Adipocyte (in vitro differentiated cells): ENCODE measurements at places on chromosomes 13 and 19.

DNA sequence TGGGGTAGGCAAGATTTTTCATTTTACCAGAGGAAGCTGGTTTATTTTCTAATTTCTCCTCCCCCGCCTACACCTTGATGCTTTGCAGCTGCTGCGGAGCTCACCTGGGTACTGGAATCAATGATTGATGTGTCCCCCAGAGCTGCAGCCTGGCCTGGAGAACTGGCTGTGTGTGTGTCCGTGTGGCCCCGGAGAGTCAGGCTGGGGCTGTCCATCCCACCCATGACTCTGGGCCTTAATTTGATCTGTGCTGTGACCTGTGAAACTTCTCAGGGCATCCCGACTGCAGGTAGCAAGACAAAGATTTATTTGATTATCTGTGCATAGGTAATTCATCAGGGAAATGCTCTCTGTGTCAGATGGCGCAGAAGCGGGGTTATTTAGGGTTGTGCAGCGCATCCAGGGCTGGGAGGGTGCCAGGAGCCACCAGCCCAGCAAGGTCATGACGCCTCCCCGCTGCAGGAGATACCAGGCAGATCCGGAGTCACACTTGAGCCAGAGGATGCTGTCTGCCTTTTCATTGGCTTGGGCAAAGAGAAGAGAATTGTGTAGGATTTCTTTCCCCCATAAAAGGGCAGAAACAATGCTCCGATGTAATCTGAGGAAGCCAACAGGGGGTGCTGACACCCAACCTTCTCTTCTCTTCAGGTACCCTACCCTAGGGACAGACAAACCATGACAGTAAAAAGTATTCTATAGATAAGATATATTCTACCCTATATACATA, 346.6 kb downstream of the TSHZ3 start:
- DNase-seq = no peak

DNA sequence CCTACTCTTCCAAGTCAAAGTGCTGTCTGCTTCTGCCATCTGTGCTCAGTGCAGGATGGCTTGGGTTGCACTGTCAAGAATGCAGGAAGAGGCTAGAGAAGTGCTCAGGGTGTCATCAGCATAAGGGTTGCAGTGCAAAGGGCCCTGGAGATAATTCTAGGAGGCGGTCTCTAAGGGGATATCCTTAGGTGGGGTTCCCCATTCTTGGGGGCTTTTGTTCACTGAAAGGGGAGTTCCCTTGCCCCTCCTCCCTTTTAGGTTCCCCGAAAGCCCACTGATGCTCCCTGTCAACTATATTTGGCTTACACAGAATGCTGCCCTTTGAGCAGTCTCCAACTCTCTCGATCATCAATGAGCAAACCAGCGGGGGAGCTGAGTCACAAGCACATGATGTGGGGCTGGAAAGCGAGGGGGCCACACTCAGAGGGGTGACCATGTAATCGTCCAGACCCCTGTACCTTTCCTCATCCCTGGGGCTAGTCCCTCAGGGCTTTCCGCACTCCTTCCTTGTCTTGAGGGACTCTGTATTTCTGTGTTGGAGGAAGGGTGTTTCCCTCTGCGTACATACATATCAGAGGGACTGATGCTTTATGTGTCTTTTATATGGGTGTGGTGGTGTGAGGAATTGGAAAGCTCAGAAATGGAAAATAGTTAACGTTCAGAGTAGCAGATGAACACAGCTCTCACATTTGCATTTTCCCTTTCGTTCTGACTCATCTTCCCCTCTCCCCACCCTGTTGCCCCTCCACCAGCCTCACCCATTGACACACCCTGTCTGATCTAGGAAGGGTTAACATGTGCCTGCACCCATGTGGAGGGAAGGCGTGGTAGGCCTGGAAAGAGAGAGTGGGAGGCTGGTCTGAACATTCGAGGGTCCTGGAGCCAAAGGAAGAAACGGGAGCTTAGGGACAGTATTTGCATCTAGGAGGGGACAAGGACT, 6.7 kb downstream of the ZBTB32 start:
- no peak for DNase-seq

GRCh38 chr19:47176627-47177090, 46.0 kb downstream of the SAE1 start:
- DNase-seq = peak; percentile 92

- no peak for DNase-seq
Observed at GRCh38 chr13:23833733-23834611, 55.2 kb downstream of the MIPEP start.

GRCh38 chr19:37990362-37990761, 83.4 kb downstream of the SIPA1L3 start:
- no peak for DNase-seq

DNA sequence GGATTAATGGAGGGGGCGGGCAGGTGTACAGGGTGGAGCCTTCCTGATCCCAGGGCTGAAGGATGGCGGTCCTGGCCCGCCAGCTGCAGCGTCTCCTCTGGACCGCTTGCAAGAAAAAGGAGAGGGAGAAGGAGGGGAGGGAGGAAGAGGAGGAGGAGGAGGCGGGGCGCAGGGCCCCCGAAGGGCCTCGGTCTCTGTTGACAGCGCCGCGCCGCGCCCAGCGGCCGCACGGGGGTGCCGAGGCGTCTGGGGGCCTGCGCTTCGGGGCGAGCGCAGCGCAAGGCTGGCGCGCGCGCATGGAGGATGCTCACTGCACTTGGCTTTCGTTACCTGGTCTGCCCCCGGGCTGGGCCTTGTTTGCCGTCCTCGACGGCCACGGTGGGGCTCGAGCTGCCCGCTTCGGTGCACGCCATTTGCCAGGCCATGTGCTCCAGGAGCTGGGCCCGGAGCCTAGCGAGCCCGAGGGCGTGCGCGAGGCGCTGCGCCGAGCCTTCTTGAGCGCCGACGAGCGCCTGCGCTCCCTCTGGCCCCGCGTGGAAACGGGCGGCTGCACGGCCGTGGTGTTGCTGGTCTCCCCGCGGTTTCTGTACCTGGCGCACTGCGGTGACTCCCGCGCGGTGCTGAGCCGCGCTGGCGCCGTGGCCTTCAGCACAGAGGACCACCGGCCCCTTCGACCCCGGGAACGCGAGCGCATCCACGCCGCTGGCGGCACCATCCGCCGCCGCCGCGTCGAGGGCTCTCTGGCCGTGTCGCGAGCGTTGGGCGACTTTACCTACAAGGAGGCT, at the start of gene PPM1N:
Gene PPM1N (plus strand): TSS at position 33 of the 785 bp plus-strand sequence. CDS start 30 bp downstream, at position 63.
- DNase-seq = peak; percentile 60

GRCh38 chr13:79297128-79297527, 108.9 kb downstream of the RBM26 start:
- no peak for DNase-seq

DNA sequence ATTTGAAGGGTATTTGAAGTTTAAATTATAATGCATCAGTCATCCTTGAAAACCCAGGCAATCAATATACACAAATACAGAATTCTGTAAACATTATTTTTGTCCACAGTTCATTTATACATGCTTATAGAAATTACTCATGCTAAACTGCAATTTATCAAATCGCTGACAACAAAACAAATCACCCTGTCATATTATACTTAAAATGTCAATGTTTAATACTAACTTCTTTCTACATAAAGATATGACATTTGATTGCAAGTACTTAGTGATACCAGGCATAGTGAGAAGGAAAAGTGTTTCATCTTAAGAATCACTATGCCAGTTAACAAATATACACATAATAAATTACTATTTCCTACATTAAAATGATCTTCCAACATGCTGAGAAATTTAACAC, 232.0 kb downstream of the PCDH20 start:
- DNase-seq = no peak

GRCh38 chr13:50677687-50678463, 165.6 kb downstream of the DLEU7 start:
- no peak for DNase-seq

DNA sequence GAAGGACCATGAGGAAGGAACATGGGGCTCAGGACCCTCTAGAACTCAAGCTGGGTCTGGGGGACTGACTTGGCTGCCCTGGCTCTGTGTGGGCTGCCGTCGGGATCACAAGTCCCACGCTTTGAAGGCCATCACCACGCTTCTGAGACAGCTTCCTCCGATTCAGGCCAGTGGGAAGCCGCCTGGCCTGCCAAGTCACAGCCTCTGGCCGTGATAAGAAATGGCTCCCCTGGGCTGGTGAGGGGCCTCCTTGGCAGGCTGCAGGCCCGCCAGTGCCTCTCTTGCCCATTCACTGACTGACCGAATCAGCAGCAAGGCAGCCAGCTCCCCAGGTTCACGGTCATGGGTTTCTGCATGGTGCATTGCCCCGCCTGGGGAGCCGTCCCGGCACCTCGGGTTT, 48.8 kb downstream of the COMP start:
- no peak for DNase-seq

GRCh38 chr13:112124141-112124540, 57.2 kb downstream of the SOX1 start:
- no peak for DNase-seq

- DNase-seq = no peak
Observed at GRCh38 chr13:73948848-73949529, 185.2 kb downstream of the KLF12 start.

DNA sequence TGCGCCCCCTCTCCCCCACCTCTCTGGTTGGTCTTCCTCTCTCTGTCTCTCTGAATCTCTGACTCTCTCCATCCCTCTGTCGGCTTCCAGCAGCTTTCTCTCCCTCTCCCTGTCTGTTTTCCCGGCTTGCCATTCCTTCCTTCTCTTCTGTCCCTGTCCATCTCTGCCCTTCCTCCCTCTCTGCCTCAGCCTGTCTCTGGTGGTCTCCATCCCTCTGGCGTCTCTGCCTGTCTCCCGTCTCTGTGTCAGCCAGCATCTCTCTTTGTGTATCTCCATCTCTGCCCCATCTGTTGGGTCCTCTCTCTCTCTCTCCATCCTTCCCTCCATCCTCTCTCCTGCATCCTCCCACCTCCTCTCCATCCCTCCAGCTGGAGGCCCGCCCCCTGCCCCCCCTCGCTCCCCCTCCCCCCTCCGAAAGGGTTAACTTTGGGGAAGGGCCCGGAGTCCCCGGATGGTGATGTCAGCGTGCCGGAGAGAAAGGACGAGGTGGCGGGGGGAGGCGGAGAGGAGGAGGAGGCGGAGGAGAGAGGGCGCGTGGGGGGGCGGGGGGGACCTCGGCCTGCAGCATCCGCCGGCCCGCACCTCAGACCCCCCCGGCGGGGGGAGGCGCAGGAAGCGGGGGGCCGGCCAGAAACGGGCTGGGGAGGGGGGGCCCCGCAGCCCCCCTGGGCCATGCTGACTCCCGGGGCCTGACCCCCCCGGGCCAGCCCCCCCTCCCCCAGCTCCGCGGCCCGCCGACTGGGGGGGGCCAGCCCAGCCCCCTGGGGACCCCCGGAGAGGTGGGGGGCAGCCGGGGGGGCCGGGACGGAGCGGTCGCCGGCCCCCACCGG, at the start of gene BRSK1:
Gene BRSK1 (plus strand): TSS at position 450 of the 830 bp plus-strand sequence. CDS start 446 bp downstream, outside the sequence.
- peak; percentile 87 for DNase-seq

DNA sequence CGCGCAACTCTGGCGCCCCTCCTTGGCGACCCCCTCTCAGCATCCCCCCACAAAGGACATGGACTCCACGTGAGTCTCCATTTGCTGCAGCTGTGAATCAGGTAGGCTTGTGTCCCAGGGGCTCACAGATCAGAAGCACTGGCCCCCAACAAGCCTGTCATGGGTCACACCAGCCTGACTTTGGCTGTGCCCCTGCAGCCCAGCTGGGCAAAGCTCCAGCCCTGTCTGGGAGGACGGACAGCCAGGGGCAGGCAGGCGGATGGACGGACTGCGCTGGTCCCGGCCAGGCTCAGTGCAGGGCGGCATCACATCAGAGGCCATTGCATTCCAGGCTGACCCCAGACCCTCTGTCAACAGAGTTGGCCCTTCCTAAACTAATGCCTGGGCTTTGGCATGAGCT, 28.4 kb upstream of the ISYNA1 start:
- DNase-seq = no peak

DNA sequence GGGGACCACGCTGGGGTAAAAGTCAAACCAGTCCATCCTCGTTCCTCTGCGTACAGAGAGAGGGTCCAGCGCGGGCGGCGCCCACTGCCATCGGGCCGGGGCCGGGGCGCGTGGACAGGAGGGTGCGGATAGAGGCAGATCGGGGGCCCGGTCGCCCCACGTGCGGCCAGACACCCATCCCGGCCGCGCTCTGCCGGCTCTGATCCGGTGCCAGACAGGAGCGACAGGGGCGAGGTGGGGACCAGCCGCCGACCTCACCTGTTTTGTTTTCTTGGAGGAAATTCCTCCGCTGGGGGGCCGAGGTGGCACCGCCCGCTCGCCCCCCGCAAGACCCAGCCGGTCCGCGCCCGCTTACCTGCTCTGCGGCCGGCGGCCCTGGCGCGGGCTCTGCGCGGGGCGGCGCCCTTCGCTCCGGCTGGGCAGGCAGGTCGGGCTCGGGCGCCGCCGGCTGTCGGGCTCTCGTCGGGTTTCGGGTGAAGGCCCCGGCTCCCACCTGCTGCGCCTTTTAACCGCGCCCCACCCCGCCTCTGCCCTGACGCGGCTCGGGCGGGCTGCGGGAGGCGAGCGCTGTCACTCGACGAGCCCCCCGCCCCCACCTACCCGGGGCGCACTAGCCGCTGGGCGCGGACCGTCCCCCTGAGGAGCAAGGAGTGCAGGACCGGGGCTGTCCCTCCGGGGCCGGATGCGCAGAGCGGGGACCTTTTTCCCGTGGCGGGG, at the start of gene GJB6:
Gene GJB6 (minus strand): TSS at position 481 of the 717 bp plus-strand sequence. CDS start 8,839 bp downstream, outside the sequence.
- no peak for DNase-seq

DNA sequence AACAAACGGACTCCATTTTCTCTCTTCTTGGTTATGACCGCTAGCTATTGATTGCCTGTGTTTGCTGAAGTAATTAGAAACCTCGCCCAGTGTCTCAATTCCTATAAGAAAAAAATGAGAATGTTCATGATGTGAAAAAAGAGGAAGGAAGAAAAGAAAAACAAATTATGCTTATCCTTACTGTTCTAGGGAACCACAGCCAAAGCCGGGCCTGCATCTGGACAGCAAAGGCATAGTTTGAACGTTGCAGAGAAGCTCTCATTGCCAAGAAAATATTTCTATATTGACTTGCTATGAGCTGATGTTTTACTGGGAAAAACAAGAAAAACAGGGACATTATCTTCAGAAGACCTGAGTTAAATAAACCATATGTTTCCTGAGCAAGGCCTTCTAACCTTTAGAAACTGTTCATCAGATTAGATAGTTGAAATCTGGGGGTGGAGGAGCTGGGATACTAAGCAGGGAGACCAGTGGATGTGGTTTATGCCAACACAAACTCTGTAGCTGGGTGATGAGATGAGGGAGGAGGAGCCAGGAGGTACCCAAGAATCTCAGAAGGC, 55.0 kb downstream of the EFNB2 start:
- DNase-seq = peak; percentile 24

- DNase-seq = no peak
Observed at GRCh38 chr19:6599866-6600454, 9.0 kb upstream of the CD70 start.

DNA sequence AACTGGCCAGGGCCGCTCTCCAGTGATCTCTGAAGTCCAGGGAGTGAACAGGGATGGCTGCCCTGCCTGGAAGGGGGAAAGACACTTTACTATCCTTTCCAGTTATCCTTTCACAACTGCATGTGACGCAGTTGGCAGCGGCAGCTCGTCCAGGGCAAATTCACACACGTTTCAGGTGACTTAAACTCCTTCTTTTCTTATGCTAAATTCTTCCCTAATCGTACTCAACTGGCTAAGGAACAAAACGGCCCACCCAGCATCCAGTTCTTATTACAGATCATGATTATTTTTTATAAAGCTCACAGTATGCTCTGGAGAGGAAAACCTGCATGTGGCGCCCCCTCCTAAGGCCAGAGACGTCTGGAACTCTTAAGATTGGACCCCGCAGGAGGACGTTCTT, 767.1 kb downstream of the UQCRFS1 start:
- DNase-seq = no peak

GRCh38 chr19:53161123-53161522, 2.3 kb upstream of the ZNF347 start:
- DNase-seq = no peak
